Fibroblast of skin of scalp (primary cell): ENCODE measurements at places on chromosomes 2 and 18.
A peak's percentile ranks its signal among the peaks of the same experiment; 100 is the strongest.

DNA sequence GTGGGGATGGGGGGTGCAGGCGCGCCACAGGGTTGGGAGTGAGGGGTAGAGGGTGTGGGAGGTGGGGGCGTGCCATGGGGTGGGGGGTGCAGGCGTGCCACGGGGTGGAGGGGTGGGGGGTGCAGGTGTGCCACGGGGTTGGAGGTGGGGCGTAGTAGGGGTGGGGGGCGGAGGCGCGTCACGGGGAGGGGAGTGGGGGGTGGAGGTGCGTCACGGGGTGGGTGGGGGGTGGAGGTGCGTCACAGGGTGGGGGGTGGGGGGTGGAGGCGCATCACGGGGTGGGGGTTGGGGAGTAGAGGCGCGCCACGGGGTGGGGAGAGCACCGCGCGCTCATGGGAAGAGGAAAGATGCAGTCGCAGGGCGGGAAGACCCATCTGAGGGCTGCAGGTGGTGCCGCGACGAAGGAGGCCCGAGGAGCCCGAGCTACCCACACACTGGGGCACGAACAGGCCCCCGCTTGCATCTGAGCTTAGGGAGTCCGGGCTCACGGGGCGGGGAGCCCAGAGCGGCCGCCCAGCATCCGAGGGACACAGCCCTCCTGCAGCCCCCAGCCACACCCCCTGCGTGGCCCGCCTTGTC lies 37.5 kb downstream of the SNED1 start:
- DNase-seq: no peak

DNA sequence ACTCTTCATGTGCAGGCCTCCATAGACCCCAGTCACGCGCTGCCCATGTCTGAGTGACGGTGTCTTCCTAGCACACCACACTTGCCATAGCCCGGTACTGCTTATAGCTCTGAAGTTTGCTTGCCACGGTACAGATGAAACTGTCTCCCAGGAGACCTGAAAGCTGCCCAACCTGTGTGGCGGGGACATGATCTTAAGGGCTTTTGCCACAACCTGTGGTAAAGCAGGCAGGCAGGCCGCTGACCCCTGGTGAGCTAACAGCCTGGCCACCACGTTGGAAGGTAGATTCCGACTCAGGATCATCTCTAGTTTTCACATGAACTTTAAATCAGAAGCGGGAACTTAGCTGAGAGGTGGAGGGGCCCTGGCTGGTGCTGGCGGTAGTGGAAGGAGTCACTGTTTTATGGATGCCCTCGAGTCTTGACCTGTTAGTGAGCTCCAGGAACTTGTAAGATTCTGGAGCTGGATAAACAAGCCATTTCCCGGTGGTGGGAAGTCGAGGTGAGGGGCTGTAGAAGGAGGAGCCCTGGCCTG lies 153.3 kb downstream of the ZNF236 start:
- DNase-seq: no peak

DNA sequence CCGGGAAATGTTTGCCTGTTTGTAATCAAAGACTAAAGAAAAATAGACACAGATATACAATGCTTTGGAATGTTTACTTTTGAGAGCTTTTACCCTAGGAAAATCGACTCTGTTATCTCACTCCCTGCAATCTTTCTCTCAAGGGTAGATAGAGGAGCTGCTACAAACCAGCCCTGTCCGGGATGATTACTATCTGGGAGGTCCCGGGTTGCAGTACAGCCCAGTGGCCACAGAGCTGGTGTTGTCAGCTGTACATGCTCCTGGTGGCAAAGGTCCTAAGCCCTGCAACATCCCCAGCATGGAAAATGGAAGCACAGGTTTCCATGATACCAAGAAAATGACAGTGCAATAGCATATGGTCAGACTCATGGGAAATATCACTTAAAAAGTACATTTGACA lies 570.5 kb upstream of the SOX11 start:
- DNase-seq: peak; percentile 3

DNA sequence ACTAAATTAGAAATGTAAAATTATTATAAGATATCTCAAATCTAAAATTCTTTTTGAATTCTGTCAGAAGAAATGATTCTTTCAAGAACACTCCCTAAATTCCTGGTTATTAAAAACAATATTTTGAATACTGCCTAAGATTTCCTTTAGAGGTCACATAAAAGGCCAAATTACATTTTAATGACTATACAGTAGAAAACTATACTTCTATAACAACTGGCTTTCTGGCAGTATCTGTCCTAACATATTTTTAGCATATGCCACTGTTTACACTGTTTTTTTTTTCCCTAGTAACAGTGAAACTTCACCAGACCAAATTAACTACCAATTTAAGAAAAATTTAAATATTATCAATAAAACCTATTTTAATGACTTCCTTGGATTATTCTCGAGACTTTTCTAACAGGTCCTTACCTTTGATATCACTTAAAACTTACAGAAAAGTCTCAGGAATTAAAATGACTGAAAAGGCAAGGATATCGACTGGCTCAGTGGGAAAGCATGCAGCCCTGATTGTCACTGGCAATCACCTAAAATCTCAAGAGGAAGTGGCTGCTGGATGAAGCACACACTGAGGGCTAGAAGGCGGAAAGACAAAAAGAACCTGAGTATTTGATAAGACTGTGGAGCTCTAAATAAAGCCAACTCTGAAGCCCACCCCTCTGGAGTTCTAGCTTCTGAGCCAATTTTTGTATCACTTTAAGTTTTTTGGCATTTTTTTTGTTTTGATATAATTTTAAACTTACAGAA lies 59.6 kb downstream of the SPIRE1 start:
- peak; percentile 64 for DNase-seq

- peak; percentile 65 for DNase-seq
These were observed 37.0 kb downstream of the MARCHF4 start for GRCh38 chr2:216335252-216335651.

- no peak for DNase-seq
These were observed 93.6 kb downstream of the ZFP36L2 start for GRCh38 chr2:43132683-43133301.
